Tibial nerve (tissue), 4 donors: ENCODE measurements at places on chromosomes 4 and X. TPM values are rescaled to one million over a fixed set of nuclear protein-coding genes. Genes with fewer than 3 reads are reported as not detected.

DNA sequence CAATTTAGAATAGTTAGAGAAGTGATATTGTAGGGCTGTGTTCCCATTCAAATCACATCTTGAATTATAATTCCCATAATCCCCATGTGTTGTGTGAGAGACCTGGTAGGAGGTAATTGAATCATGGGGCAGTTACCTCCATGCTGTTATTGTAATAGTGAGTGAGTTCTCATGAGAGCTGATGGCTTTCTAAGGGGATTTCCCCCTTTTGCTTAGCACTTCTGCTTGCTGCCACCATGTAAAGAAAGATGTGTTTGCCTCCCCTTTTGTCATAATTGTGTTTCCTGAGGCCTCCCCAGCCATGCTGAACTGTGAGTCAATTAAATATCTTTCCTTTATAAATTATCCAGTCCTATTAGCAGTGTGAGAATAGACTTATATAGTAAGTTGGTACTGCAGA is 53.2 kb downstream of the LPAR4 start:
- no peak for DNase-seq

DNA sequence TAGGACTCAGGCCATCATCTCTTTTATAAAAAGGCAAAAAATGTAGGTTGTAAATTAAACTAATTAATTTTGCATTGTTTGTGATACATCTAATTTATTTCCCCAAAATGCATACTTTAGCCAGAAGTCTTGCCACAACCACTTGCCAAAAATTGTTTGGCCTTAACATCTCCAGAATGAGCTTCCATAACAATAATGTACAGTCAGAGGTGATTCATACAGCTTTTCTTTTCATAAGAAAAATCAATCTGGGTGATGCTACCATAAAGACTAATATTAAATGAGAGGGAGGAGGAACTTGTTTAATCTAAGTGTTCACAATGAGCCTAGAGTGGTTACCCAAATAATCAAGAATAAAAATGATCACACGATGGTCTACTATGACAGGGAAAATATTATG is 59.3 kb downstream of the AMMECR1 start:
- DNase-seq, result no peak

ERVMER34-1 gene
- total RNA-seq, result 0.90 TPM

AWAT2 gene
- not detected for total RNA-seq

DNA sequence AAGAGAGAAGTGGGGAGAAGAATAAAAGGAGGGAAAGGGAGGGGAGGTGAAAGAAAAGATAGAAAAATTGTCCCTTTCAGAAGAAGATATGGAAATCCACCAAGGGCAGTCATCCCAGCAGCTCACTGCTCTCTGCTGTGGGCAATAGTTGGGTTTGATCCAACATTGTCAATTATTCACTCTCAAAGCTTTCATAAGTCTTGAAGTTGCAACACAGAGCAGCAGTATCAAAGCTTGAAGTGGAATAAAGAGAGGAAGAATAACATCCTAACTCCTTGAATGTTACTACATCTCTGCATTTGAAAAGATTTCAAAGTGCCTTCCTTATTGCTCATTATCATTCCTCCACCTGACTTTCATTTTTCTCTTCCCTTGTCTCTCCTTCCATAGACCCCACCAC is 62.3 kb upstream of the HHIP start:
- DNase-seq, result no peak

SPARCL1 gene
- total RNA-seq, result 312 TPM

MAGEA11 gene
- total RNA-seq, result not detected

GRCh38 chr4:161530710-161531109 is 633.1 kb downstream of the FSTL5 start:
- no peak for DNase-seq
